CD8-positive, alpha-beta memory T cell (primary cell): ENCODE measurements at places on chromosomes 11 and 22.
A peak's percentile ranks its signal among the peaks of the same experiment; 100 is the strongest.

DNA sequence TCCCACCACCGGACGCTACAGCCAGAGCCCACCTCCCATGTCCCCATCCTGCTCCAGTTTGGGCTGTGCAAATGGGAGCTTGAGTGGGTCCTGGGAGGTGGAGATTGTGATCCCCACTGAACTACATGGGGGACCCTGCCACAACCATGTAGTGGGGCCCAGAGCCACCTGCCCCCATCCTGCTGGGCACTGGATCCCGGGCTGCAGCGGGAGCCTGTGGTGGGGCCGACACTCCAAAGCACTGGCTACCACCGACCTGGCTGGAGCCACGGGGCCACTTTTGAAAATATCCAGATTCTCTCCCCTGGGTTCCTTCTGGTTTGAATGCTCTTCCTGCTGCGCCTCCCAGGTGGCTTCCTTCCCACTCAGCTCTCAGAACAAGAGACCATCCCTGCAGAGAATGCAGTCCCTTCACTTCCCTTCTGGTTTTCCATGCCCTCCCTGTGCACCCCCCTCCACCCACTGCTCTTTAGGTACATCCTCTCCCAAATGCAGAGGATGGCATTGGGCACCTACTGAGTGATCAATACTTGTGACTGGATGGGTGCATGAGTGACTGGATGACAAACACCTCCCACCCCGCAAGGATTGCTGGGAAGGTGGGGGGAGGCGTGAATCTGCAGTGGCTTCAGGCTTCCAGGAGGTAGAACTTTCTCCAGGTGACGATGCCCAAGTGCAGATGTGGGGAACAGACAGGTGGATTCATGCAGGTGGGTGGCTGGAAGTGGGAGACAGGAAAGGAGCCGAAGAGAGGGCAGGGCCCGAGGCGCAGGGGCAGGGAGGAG is 846 bp upstream of the UNC93B1 start:
- no peak for DNase-seq

GRCh38 chr22:42299586-42300258 is 29.3 kb upstream of the TCF20 start:
- DNase-seq, result peak; percentile 56

DNA sequence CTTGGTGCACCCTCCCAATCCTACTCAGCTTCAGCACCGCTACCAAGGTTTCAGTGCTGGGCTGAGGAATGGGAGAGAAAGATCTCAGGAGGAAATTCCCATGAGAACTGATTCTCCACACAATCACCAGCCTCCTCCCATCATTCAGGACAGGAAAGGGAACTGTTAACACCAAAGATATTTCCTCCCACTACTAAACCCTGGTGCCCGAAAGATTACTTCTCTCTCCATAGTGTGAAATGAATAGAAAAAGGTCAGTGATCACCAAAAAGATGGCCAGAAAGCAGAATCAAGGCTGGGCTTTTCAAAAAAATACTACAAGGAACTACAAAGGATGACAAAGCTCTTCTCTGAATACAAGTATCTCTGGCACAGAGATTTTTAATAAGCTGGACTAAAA is 26.1 kb downstream of the TCIRG1 start:
- no peak for DNase-seq

- no peak for DNase-seq
Observed at GRCh38 chr22:19515654-19516377, 8.4 kb downstream of the CLDN5 start.

GRCh38 chr11:47152953-47153950 is 23.4 kb downstream of the ARFGAP2 start:
- DNase-seq, result peak; percentile 30

DNA sequence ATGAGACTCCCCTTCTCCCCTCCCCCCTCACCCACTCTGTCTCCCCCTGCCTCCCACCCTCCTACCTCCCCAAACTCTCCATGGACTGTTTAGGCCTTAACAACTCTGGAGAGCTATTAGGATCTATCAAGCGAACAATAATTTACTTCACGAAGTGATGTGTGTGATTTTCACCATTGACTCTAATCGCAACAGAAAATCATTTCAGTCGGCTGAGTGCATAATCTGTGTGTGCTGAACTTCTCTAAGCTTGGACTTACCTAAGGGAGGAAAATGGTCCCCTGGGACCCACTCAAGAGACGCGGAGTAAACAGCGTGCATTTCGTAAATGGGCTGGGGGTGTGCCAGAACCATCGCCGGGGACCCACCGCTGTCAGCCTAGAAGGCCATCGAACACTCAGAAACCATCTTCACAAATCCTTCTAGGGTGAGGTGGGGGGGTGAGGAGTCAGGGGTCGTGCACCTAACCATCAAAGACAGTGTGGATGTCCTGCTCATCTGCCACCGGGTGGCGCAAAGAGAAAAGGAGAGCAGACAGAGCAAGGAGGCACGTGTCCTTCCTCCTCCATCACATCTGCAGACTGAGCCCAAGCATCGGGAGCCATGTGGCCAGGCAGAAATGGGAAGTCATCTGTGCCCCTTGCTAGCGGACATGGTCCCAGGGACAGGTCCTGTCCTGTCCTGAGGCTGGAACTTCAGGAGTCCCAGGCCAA is 62.1 kb upstream of the NUP50 start:
- DNase-seq, result no peak

DNA sequence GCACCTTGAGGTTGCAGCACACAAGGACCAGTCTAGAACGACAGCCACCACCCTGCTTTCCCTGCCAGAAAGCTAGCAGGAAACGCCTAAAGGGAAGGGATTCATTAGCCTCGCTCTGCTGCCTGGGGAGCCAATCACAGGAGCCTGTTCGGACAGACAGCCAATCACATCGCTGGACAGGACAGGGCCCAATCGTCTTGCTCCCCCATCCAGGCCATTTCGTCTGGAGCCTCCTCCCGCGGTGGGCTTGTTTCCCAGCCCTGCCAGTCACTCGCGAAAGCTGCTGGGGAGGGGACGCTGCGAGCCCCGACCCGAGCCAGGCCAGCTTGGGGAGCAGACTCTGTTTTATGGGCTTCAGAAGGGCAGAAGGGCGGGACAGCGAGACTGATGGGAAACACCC is 79.8 kb upstream of the NCAM1 start:
- DNase-seq, result no peak
